ENCODE measurements at places on chromosomes 6 and 20.
A peak's percentile ranks its signal among the peaks of the same experiment; 100 is the strongest.

DNA sequence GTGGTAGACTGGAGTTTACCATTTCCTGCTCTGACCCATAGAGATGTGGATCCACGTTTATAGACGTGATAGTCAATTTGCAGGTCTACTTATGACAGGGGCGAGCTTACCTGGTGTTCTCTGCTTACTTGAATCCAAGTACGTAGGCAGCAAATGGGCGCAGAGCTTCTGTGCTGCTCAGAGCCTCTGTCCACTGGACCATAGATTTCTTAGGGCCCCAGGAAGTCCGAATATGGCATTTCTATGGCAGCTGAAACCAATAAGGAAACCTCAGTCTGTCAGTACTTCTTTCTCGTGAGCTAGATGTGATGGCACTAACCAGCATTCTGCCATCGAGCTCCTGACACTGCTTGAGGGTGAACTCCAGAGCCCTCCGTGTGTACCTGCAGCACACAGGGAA is 19.5 kb upstream of the NPEPL1 start:
- no peak for DNase-seq

- no peak for DNase-seq
These were observed 160.9 kb downstream of the DTNBP1 start for GRCh38 chr6:15501826-15502445.

DNA sequence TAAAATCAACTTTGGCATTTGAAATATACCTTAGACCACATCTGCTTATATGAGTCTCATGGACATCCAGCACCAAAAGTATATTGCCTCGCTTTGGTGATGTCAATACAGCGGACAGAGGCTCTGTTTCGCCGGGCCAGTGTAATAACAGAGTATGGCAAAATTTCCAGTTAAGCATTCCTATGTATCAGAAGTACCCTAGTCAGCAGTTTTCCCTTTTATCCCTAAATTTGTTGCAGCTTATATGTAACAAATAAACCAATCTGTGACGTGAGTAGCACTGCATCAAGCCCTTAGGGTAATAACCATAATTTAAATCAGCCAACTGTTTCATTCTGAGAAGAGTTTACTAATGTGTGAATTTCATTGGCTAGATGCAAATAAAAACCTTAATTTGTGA is 585.5 kb upstream of the ADGRB3 start:
- no peak for DNase-seq

- DNase-seq: no peak
These were observed 1.3 kb downstream of the SIRPB2 start for GRCh38 chr20:1489764-1490436.

DNA sequence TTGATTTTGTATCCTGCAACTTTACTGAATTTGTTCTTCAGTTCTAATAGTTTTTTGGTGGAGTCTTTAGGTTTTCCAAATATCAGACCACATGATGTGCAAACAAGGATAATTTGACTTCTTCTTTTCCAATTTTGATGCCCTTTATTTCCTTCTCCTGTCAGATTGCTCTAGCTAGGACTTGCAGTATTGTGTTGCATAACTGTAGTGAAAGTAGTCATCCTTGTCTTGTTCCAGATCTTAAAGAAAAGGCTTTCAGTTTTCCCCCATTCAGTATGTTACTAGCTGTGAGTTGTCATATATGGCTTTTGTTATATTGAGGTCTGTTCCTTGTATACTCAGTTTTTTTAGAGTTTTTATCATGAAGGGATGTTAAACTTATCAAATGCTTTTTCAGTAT is 4.6 kb downstream of the MICB start:
- no peak for DNase-seq

DNA sequence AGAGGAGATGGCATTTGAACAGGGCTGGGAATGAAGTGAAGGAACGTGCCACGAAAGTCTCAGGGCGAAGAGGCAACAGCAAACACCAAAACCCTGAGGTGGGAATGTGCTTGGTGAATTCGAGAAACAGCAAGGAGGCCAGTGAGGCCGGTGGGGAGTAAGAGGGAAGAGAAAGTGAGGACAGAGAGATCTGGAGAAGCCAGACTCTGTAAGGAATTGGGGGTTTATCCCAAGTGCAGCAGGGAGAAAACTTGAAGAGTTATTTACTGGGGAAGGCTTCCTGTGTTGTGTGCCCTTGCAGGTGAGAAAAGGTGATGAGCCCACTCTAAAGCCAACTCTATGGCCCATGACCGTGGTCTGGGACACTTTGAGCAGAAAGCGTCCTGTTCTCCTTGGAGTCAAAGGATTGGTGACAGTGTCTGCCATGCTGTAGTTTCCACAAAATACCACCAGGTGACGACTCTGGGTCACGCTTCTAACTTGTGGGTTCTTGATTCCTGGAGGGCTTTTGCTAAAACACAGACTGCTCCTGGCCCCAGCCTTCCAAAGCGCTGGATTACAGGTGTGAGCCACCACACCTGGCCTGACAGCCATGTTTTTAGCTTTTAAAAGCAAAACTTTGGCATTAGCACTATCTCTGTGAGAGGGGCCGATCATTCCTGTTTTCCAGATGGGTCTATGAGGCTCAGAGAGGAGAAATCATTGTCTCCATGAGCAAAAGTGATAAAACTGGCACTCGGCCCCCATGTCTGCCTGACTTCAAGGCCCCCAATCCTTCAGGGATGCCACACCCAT is 18.0 kb upstream of the CSNK2A1 start:
- peak; percentile 14 for DNase-seq

DNA sequence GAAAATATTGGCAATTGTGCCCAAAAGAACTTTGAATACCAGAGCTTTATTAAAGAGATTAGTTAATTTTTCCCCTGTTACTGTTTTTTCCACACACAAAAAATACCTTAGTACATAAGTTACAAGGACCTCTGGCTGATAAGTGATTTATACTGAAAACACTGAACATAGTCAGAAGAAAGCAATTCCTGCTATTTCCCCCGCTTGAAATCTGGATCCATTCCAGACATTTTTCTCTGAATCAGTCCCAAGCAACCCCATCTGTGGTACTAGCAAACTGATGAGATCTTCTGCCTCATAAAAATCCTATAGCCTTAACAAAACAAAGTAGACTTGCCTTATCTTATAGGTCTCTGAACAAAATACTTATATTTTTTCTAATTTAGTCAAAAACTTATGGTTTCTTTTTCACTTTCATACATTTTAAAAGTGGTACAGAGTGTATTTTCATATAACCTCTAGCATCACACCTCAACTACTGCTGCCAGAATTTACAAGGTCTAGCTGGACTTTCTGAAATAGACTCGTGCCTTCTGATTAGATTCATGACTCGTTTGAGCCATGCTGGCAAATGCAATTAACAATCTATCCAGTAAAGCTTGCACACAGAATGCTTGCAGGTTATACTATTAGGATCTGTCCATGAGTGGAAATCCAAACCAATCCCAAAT is 111.9 kb downstream of the TBX18 start:
- DNase-seq: no peak

DNA sequence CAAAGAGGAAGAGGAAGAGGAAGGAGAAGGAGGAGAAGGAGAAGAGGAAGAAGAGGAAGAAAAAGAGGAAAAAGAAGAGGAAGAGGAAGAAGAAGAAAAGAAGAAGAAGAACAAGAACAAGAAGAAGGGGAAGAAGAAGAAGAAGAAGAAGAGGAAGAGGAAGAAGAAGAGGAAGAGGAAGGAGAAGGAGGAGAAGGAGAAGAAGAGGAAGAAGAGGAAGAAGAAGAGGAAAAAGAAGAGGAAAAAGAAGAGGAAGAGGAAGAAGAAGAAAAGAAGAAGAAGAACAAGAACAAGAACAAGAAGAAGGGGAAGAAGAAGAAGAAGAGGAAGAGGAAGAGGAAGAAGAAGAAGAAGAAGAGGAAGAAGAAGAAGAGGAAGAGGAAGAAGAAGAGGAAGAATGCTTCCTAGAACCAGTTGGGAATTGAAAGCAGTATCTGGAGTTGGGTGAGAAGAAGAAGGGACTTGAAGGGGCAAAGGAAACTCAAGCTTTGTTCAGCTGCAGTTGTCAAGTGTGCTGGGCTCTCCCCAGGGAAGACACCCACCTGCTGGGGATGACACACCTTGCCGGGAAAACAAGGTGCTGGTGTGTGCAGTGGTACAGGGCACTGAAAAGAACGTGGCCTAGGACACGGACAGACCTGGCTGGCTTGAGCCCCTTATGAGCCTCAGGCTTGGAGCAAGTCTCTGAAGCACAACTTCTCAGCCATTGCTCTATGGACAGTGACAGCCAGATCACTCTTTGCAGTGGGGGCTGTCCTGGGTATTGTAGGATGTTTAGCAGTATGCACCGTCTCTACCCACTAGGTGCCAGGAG is 30.1 kb upstream of the ARFGEF2 start:
- DNase-seq: no peak

DNA sequence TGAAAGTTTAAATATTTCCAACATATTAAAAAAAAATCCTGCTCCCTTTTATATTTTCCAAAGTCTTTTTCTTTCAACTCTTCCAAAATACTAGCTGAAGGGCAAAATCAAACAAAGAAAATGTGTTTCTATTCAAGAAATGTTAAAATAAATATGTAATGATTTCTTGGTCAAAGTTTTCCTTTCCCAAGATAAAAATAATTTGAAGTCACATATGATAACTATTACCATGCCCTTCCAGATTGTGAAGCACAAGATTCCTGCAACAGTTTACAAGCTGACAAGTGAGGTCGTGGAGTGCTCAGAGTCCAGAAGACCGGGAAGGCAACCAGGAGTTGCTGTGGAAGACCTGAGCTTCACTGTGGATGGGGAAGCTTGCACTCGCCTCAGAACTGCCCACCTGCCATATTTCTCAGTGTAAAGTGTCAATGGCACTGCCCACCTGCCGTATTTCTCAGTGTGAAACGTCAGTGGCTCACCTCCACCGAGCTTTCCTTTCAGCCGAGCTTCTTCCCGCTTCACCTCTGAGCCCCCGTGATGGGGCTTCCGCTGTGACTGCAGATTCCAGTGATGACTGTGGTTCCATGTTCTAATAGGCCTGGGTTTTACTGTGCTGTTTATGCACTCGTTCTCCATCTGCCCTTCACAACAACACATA is 160.5 kb downstream of the THBS2 start:
- DNase-seq: no peak

DNA sequence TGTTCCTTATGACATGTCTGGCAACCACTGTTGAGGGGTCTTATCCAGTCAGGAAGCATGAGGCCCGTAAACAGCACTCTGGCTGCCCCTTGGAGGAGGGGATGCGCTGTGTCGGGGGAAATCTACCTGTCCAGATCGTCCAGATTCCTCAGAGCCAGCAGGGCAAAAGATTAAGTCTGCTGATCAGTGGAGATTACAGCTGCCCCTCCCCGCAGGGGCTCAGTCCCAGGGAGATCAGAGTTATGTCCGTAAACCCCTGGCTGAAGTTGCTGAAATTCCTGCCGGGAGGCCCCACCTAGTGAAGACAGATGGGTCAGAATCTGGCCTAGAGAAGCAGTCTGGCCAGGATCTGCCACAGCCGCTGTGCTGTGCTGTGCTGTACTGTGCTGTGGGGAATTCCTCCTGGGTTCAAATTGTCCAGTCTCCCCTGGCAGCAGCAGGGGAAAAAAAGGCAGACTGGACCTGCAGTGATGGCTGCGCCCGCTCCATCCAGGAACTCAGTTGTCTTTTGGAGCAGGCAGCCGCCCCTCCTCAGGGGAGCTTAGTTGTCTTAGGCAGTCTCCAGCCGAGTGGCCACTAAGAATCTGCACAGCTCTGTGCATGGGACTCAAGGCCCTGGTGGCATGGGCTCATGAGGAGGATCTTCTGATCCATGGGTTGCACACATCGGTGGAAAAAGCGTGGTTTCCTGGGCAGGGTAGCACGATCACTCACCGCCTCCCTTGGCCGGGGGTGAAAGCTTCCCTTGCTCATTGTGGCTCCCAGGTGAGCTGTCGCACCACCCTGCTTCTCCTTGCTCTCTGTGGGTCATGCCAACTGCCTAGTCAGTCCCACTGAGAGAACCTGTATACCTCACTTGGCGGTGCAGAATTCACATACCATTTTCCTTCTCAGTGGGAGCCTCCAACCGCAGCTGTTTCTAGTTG is 1368.8 kb upstream of the ADGRB3 start:
- no peak for DNase-seq

GRCh38 chr20:19887556-19888268 is 129.4 kb upstream of the NAA20 start:
- DNase-seq: no peak

GRCh38 chr20:47982574-47983360 is 197.5 kb upstream of the SULF2 start:
- DNase-seq: no peak

GRCh38 chr6:20483887-20484497 is 50.3 kb upstream of the CDKAL1 start:
- no peak for DNase-seq

- no peak for DNase-seq
These were observed 2.2 kb downstream of the ZNF512B start for GRCh38 chr20:63967330-63968135.

DNA sequence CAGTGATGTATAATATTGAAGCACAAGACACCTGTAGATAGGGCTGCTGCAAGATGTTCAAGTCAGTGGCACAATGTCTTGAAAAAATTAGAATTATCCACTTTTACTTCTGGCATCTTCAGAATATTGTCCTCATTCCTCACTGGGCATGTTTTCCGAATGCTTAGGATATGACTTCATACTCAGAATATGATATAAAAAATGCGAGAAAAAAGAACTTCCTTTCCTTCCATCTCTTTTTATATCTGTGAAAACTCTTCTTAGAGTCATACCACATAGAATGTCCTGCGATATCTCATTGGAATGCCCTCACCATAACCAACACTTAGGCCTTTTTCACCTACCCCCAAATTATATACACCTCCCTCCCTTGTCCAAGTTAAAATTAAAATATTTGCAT is 4.6 kb downstream of the MAS1L start:
- DNase-seq: no peak

DNA sequence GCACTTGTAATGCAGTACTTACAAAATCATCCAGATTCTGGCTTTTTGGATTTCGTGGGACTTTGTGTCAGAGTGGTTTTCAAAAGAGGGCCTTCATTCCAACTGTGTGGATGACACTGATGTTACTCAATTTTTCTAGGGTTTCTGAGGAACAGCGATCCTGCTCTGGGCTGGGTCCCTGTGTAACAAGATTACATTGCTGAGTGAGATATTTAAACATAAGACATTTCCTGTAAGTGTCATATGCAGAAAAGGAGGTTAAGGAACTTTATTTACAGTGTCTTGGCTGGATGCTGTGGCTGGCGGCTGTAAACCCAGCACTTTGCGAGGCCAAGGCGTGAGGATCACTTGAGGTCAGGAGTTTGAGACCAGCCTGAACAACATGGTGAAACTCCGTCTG is 6.7 kb downstream of the ZFAND3 start:
- DNase-seq: no peak

GRCh38 chr20:51022803-51023616 is at the start of gene KCNG1:
Gene KCNG1 (minus strand): TSS chr20:51023107. CDS start chr20:51010338, 12,769 bp downstream.
- no peak for DNase-seq

GRCh38 chr6:143335865-143336264 is 114.6 kb downstream of the ADAT2 start:
- no peak for DNase-seq

DNA sequence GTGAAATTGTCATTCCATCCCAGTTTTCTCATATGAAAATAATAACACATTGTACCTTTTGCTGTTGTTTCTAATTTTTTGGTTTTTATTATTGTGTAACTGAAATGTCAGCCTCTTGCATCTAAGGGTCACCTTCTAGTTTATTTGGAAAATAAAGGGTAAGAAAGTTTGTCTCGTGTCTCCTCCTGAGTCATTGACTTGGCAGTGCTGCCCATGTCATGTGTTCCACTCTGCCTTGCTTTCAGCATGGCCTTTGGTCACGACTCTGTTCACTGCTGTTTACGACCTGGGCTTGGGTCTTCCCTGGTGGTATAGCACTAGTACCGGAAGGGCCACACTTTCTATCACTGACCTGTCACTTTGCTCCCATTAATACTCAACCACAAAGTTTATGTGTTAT is 171.4 kb upstream of the RSPO3 start:
- DNase-seq: no peak

GRCh38 chr20:52076164-52076563 is 115.4 kb downstream of the ZFP64 start:
- DNase-seq: no peak

All from stimulated activated CD4-positive, alpha-beta T cell treated with anti-CD3 and anti-CD28 coated beads, TNF-alpha, amount 100 ng/mL, for 1 hour (primary cell).